ENCODE measurements at places on chromosomes 6 and 20. TPM values are rescaled to one million over a fixed set of nuclear protein-coding genes. Genes with fewer than 3 reads are reported as not detected.

DNA sequence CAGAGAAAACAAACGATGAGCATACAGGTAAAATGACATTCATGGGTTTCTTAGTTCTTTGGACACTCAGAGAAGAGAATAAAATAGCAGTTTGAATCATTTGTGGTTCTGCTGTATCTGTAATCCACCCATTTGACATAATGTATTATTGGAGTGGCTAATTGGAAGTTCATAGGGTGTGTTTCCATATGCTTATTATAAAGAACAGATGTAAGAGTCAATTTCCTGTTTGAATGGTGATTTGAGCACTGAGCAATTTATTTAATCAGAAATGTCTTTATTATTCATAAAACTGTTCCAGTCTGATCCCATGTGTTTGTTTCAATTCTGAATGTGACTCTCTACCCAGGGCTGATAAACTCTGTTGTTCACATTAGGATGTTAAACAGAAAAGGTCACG, 939.1 kb downstream of the KIF16B start:
- no peaks in the 10 kb centered on the region for H3K27me3 ChIP-seq
- H3K4me3 ChIP-seq: no peak overlapping the region
- no peak overlapping the region for H3K27ac ChIP-seq
- H3K4me1 ChIP-seq: peaks cover 64% of the 10 kb centered on the region

DNA sequence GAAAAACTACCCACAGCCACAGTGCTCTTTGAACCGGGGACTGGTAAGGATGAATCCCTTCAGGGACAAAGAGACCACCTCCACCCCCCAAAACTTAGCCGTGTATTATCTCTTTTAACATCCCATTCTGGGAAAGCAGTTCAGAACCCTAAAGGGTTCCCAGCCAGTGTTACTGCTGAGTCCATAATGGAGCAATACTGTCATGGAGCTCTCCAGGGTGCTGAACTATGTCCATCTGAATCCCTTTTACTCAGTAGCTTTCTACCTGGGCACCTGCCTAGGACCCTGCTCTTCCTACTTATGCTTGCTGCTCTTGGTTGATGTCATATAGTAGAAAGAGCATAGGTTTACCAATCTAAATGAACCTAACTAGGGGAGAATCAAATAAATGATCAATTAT, 22.3 kb upstream of the SAYSD1 start:
- no peaks in the 10 kb centered on the region for H3K36me3 ChIP-seq
- DNase-seq: peak; percentile 69
- no peak overlapping the region for H3K27ac ChIP-seq
- H3K27me3 ChIP-seq: no peaks in the 10 kb centered on the region
- H3K4me3 ChIP-seq: no peak overlapping the region

- H3K4me3 ChIP-seq: no peak overlapping the region
- no peak overlapping the region for H3K27ac ChIP-seq
- peaks cover 27% of the 10 kb centered on the region for H3K4me1 ChIP-seq
- DNase-seq: no peak
- H3K36me3 ChIP-seq: no peaks in the 10 kb centered on the region
Observed at GRCh38 chr6:161415302-161415855, 141.5 kb upstream of the AGPAT4 start.

DNA sequence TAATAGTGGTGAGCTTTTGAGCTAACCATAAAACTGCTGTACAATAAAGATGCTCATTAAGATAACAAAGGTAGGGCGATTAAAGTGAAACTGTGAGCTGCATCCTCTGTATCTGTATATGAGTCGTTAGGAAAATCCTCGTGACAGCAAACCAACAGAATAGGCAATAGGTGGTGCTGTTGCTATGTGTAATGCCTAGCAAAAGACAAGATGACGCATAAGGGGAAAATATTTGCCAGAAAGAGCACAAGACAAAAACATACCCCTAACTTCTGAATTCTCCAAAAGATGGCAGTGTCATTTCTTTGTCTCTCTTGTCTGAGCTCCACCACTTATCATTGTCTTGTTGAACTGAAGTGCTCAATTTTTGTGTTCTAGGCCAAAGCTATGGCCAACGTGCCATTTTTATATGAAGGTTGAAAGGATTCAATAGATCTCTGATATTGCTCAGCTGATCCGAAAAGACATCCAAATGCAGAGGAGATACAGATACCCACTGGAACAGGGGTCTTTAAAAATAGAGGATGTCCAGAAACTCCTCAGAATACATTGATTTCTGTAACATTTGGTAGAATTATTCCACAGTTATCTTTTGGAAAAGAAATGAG, 56.3 kb upstream of the ANKEF1 start:
- H3K4me3 ChIP-seq: no peak overlapping the region
- no peaks in the 10 kb centered on the region for H3K36me3 ChIP-seq
- no peak overlapping the region for H3K27ac ChIP-seq
- no peaks in the 10 kb centered on the region for H3K27me3 ChIP-seq
- no peak for DNase-seq

DNA sequence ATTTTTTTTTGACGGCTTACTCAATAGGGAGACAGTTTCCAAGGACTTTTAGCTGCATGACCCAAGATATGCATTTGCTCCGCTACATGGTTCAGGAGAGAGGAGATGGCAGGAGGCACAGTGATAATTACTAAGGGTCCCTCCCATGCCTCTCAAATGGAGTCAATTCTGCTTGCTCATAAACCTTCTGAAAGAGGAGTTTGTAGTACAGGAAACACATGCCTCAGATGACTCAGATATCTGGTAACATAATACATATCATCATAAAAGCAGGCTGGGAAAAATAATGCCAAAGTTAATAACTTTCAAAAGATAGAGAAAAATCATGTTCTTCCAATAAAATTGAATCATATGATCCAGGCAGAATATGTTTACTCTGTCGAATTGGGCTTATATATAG, 97.6 kb upstream of the DEFB112 start:
- no peaks in the 10 kb centered on the region for H3K27me3 ChIP-seq
- DNase-seq: no peak
- H3K4me3 ChIP-seq: no peak overlapping the region
- H3K27ac ChIP-seq: no peak overlapping the region

GRCh38 chr6:48552905-48553304, 441.9 kb upstream of the PTCHD4 start:
- DNase-seq: no peak
- H3K4me3 ChIP-seq: no peak overlapping the region
- no peaks in the 10 kb centered on the region for H3K27me3 ChIP-seq

GRCh38 chr20:53038299-53038698, 66.1 kb downstream of the TSHZ2 start:
- H3K4me3 ChIP-seq: no peak overlapping the region
- no peaks in the 10 kb centered on the region for H3K27me3 ChIP-seq
- H3K27ac ChIP-seq: no peak overlapping the region
- H3K4me1 ChIP-seq: peaks cover 12% of the 10 kb centered on the region
- H3K36me3 ChIP-seq: no peaks in the 10 kb centered on the region
- no peak for DNase-seq

GRCh38 chr6:28876710-28877109, 47.1 kb downstream of the TRIM27 start:
- no peak overlapping the region for H3K27ac ChIP-seq
- no peaks in the 10 kb centered on the region for H3K27me3 ChIP-seq
- no peaks in the 10 kb centered on the region for H3K36me3 ChIP-seq
- no peak for DNase-seq
- H3K4me1 ChIP-seq: peaks cover 25% of the 10 kb centered on the region

The ZC3H12D gene
- total RNA-seq: 0.14 TPM

The HUS1B gene
- total RNA-seq: 1.1 TPM

The RPRD1B gene
- 21.5 TPM for total RNA-seq

Data from WTC11 (cell line).